ENCODE measurements at places on chromosomes 3 and 15. TPM values are rescaled to one million over a fixed set of nuclear protein-coding genes. Genes with fewer than 3 reads are reported as not detected.

Gene TMEM212
- not detected for total RNA-seq

Gene WDR93
- total RNA-seq, result not detected

Gene CCDC54
- total RNA-seq, result not detected

GRCh38 chr3:97981886-97982285 lies 9.7 kb upstream of the RIOX2 start:
- DNase-seq, result peak; percentile 25

GRCh38 chr15:60091157-60091556 lies 87.0 kb downstream of the FOXB1 start:
- DNase-seq, result no peak

GRCh38 chr3:152943645-152944044 lies 108.7 kb downstream of the P2RY1 start:
- DNase-seq, result no peak

DNA sequence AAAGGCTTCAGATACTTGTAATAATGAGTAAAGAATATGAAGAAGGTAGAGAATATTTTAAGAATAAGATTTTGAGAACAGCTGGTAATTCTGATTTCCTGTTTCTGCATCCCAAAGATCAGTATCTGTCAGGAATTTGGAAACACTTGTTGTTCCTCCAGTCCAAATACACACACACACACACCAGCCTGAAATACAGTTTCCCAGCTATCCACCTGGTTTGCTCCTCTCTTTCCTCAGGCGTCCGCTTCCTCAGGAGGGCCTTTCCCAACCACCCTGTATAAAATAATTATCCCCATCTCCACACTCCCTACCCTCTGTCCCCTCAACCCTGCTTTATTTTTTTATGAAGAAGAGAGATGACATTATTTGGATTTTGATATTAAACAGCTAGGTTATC lies 2.0 kb upstream of the FSIP1 start:
- no peak for DNase-seq

DNA sequence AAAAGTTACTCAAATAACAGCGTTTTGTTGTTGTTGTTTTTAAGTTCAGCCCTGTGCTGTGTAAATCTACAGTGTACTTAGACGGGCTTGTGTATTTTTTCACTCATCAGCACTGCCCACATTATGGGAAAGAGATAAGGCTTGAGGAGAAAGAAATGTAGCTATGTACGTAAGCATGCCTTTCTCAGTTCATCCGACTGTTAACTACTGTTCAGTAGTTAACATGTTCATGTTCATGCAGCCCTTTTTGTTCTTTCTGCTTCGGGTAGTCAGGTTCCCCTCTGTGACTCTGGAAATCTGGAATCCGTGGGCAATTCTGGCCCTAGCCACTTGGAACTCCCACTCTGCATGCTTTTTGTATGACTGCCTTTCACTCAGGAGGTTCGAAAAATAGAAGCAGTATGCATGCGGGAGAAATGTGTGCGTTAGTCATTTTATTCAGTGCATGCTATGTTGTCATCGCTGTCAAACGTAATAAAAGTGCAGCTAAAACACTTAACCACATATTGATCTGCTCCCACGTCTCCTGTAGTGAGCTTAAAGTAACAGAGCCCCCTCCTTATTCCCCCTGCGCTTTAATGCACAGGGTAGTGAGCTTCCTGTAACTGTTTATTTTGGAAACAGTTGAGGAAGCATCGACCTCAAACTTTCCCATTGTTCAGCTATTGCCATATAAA lies 283.1 kb upstream of the NR2F2 start:
- DNase-seq, result no peak

Gene CNTN6
- not detected for total RNA-seq

GRCh38 chr3:118501152-118501551 lies 533.5 kb downstream of the IGSF11 start:
- no peak for DNase-seq

Gene CYP8B1
- not detected for total RNA-seq

GRCh38 chr3:44562147-44562546 lies 7.2 kb downstream of the ZKSCAN7 start:
- no peak for DNase-seq

- no peak for DNase-seq
Observed at GRCh38 chr15:75725719-75726607, 13.3 kb upstream of the CSPG4 start.

Gene GCNT3
- total RNA-seq, result not detected

GRCh38 chr3:42764561-42765295 lies 8.3 kb downstream of the CCDC13 start:
- DNase-seq, result no peak

DNA sequence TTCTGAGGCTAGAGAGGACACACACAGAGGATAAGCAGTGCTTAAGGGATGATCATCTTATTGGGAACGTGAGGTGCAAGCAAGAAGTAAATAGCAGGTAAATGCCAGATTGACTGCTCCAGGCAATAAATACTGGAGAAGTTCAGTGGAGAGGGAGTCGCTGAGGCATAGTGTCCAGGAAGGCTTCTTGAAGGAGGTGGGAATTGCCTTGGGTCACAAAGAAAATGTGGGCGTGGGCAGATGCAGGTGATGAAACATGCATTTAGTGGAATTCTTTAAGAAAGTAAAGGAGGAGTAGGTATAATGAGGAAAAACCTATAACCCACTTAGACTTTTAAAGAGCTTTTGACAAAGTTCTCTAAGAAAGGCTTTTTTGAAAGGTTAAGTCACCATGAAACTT lies 7.4 kb upstream of the SEMA5B start:
- no peak for DNase-seq

- DNase-seq, result no peak
Observed at GRCh38 chr3:44015170-44015569, 226.5 kb upstream of the TOPAZ1 start.

GRCh38 chr3:65344444-65344843 lies 656.6 kb upstream of the ADAMTS9 start:
- no peak for DNase-seq

Gene SPINT1
- 10.0 TPM for total RNA-seq

Gene SLC2A2
- total RNA-seq, result not detected

Gene NRROS
- total RNA-seq, result 27.7 TPM

DNA sequence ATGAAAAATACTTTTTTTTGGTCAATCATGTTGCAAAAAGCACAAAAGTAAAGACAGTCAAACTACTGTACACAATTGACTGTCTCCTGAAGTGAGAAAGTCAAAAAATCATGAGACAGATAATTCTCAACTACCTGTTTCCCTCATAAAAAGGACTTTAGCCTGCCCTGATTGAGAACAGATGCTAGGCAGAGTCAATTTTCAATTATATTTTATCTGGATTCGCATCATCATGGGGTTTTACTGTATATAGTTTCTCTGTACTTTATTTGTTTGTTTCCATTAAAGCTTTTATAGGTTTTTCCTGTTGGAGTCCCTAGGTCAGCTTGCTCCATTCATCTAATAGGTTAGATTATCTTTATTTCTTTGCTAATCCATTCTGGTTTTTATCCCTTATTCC lies 53.8 kb downstream of the ECT2 start:
- DNase-seq, result no peak

Gene CLDN16
- total RNA-seq, result not detected

DNA sequence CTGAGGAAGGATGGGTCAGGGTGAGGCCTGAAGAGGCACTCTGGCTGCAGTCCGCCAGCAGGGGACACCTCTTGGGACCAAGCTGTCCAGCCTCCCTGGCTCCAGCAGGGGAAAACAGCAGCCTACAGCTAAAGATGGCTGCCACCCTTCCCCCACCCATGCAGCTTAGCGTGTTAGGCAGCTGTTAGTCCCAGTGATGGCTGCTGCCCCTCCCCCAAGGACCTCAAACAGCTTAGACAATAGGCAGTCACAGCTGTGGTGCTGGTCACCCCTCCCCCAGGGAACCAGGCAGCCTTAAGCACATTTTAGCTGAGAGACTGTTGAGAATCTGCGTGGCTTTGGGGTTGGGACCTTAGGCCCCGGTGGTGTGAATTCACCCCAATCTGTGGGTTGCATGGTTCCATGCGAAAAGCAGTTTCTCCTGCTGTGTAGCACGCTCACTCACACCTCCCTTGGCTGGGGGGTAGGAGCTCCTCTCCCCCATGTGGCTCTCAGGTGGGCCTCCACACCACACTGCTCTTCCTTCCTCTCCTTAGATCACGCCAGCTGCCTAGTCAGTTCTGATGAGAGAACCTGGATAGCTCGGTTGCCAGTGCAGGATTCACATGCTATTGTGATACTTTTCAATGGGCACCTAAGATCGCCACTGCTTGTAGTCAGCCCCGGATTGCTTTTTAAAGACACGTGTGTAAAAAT lies 140.5 kb upstream of the CADPS start:
- DNase-seq, result no peak

DNA sequence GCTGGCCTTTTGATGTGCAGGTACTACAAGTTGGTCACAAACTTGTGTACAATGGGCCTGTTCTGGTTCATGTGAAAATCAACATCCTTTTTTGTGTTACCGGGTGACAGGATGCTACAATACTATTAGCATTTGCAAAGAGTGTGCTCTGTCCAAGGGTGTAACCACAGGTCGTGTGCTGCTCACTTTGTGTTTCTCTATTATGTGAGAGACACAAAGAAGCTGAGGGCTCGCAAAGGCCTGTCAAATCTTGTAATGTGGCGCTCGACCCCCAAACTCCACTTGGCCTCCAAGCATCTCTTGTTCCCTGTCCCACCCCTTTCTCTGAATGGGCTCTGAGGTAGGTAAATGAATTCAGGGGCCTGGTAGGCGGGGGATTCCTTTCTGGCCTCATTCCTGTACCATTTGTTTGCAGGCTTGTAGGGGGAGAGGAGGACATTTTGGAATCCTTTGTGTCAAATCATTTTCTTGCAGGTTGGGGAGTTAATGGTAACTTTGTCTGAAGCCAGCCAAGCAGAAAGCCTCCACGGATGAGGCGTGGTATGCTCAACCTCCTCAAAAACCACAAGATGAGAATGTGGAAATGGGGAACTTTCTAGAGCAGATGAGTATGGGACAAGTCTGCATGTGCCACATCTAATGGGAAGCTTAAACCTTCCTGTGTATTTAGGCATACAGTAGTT lies 109.1 kb downstream of the OPA1 start:
- no peak for DNase-seq

Gene AQR
- total RNA-seq, result 35.7 TPM

DNA sequence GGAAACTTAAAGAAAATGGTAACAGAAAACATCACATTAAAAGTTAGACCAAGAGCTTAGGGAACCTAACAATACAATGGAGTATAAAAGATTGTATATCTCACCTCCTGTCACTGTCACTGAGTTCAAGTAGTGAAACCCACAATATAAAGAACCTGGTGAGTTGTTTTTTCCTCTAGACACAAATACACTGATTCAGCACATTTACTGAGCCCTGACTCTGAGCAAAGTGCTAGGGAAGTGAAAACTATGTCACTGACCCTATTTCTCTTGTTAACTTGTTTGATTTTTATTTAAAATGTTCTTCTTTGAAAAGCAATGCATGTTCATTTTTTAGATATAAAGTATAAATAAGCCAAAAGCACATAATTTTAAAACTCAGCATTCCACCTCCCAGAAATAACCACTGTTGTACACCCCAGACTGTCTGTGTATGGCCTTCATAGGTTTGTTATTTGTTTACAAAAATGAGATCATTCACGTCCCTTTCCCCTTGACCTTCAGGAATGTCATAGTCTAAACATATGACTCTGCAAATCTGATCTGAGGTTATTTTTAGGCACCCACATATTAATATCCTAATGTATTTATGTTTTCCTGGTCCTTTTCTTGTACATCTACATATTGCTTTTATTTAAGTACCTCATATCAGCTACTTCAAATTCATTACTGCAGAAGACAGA lies 69.2 kb upstream of the CSTA start:
- no peak for DNase-seq
